Progenitor cell of endocrine pancreas (in vitro differentiated cells): ENCODE measurements at places on chromosomes 13 and 19.

- DNase-seq, result no peak
These were observed 48.3 kb upstream of the ATP11A start for GRCh38 chr13:112641456-112642089.

GRCh38 chr19:6211632-6212402, 68.0 kb downstream of the MLLT1 start:
- no peak for DNase-seq

DNA sequence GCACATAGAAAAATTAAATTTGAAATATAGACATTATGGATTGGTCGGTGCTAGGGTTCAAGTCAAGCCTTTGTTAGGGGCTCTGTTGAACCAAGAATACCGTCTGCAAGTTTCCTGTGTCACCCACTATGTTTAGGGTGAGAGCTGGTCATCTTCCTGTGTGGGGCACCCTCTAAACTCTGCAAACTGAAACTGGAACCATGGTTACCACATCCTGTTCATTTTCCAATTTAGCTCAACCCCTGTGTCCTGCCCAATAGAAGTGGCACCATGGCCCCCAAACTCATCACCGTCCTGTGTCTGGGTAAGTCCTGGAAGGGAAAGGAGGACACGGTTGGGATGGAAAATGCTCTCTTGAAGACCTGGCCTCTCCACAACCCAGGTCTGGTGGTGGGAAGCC, 29.9 kb downstream of the LAIR2 start:
- DNase-seq, result no peak

DNA sequence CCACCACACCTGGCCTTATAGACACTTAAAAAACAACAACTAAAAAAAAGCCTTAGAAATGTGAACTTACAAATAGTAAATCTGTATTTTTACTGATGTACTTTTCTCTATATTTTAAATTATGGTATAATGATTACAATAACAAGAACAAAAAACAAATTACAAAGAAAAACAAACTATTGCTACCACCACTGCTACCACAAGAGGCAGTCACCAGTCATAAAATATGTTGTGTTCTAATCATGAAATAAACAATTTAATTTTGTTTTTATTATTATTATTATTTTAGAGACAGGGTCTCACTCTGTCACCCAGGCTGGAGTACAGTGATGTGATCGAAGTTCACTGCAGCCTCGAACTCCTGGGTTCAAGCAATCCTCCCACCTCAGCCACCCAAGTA, 72.2 kb downstream of the DIAPH3 start:
- no peak for DNase-seq

DNA sequence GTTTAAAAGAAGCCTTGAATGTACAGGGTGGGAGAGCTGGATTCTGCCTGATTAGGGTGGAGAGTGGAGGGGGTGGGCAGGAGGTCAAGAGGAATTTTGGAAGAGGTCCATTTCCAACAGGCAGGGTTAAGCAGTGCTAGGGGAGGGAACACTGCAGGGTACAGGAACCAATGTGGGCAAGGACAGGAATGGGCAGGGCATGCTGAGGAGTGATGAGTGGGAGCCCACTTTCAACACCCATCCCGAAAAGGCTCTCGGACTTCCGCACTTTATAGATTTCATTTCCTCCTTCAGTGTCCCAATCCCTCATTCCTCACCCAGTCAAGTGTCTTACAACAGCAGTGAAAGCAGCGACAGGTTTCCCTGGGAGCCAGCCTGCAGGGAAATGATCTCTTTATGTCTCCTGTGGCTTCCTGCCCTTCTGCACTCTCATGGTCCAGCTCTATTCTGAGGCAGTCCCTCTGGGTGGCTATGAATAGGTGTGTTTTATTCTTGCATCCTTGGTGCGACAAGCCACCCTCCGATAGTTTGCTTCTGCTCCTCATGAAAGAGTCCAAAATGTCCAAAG, 50.5 kb upstream of the ZNF507 start:
- DNase-seq, result no peak

GRCh38 chr19:6026390-6027227, 48.7 kb upstream of the RANBP3 start:
- DNase-seq, result no peak

DNA sequence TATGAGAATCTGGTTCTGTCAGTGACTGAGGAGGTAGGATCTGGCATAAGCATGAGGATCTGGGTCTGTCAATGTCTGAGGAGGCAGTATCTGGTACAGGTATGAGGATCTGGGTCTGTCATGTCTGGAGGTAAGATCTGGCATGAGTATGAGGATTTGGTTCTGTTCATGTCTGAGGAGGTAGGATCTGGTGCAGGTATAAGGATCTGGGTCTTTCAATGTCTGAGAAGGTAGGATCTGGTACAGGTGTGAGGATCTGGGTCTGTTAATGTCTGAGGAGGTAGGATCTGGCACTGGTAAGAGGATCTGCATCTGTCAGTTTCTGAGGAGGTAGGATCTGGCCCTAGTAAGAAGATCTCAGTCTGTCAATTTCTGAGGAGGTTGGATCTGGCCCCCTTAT, 12.4 kb upstream of the PDCD2L start:
- no peak for DNase-seq
